ENCODE measurements at places on chromosomes 4 and X.

DNA sequence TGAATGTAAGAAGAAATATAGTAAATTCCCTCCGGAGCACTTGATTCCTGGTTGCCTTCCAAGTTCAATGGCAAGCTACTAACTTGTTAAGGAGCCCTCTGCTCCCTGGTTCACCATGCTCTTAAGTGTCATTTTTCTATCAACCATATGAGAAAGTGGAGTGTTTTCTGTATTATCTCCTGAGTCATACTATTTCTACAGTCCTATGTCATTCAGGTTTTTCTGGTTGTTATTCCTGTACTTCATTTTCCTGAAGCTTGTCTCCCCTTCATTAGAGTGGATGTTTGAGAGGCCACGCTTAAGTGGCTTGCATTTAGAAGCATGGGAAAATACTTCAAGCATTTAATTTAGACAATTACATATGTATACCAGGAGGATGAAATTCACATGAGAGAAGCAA is 14.7 kb upstream of the EPGN start:
- no peak for DNase-seq

DNA sequence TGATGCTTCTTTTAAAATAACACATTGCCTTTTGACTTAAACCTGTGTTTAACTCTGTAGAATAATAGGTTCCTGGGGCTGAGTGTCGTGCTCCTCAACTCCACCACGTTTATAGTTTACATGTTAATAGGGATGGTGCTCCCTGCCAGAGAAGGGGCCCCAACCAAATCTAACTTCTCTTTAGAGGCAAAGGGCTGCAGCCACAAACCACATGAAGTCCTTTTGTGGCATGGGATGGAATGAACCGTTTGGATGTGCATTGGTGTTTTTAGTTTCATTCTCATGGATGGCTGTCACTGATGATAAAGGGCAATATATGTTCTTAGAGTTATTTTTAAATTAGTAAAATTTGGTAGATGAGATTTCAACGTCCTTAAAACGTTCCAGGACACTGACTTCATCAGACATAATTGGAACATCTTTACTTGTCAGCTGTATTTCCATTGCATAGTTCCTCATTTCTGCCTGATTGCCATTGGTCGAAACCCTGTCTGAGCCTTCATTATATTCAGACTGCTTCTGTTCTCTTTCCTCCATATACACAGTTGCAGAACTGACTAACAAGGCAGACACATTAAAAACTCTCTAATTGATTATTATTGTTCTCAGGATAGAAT is 60.4 kb upstream of the HPF1 start:
- no peak for DNase-seq

DNA sequence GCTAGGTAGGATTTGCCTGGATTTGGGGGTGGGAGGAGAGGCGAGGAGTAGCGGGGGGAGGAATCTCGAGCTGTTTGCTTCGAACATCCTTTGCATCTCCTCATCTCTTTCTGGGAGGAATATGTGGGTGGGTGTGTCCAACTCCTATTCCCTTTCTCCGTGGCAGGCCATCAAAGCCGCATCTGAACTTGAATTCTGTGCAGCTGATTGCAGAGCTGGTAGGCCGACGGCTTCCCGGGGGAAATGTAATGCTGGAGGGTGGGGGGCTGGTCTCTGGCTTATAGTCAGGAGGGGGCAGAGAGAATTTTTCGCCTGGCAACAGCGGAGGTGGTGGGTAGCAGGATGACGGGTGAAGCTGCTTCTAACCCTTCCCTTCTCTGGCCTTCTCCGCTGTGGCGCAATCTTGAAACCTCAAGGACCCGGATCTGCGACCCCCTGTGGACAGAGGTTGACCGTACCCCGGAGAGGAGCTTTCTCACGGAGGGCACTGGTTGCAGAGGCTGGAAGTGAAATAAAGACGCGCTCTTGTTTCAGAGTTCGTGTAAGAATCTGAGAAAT is 628 bp downstream of the ZCCHC12 start:
- DNase-seq = no peak

DNA sequence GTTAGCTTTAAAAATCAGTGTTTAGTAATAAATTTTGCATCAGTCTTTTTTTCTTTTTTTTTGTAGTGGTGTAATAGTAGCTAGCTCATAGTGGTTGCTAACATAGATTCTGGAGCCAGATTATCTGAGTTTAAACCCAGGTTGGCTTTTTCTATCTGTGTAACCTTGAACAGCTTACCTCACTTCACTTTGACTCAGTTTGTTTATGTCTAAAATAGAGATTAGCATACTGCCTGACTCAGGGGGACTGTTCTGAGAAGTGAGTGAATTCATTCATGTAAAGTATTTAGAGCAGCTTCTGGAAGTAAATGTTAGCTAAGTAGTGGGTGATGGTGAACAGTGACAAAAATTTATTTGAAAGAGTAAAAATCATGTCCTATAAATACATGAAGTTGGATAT is 32.9 kb downstream of the CPEB2 start:
- no peak for DNase-seq

DNA sequence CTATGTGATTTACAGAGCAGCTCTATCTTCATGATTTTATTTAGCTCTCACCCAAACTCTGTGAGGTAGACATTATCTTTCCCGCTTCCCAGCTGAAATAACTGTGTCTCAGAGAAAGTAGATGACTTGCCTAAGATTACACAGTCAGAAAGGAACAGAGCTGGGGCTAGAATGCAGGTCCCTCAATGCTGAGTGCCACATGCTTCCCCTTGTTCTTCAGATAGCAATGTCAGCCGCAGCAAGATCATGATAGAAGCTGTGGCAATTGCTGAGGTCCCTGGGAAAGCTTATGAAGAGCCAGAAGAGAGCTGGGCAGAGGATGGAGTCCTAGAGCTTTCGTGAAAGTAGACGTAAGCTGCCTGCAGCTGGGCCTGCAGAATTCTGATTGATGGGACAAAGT is 11.1 kb upstream of the GABRE start:
- DNase-seq = no peak

DNA sequence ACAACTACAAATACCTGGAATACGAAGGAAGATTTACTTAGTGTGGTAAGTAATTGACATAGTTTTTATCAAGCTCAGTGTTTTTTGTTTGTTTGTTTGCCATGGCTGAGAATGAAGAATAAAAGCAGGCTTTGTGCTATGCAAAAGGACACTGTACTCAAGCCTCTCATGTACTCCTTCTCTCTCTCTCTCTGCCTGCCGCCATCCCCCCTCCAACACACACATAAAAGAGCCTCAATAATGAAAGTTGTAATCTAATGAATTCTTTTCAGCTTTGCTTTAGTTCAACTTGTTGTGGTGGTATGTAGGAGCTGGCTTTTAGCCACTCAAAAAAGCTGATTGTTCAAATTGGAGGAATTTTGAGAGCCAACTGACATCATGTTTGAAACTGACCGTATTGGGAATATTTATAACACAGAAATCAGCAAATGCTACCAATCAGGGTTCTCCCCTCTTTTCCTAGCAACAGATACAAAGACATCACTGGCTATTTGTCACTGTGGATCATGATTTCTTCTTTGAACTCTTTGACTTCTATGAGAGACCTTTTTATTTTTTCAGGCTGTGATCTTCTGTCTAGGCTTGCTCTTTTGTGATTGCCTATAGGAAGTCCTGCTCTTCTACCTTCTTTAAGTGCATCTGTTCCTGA is 1148.8 kb downstream of the RAPGEF2 start:
- no peak for DNase-seq

GRCh38 chr4:88958080-88958479 is 98.9 kb downstream of the FAM13A start:
- DNase-seq = no peak

GRCh38 chr4:158762553-158762952 is 6.3 kb upstream of the FNIP2 start:
- no peak for DNase-seq

Measured in hippocampal formation (tissue), 2 donors.